GM23248 (cell line): ENCODE measurements at places on chromosomes 6 and 20. TPM values are rescaled to one million over a fixed set of nuclear protein-coding genes. Genes with fewer than 3 reads are reported as not detected.

CSNK2B gene
- 186 and 256 TPM in 2 replicates for total RNA-seq

NFKBIL1 gene
- total RNA-seq, result 20.4 and 22.9 TPM in 2 replicates

CAPN11 gene
- total RNA-seq, result under 0.01 TPM in 1 of 2 replicates, not detected in the other

HINT3 gene
- total RNA-seq, result 20.5 and 21.8 TPM in 2 replicates
